ELF-1 (cell line): ENCODE measurements at places on chromosomes 4 and X.

DNA sequence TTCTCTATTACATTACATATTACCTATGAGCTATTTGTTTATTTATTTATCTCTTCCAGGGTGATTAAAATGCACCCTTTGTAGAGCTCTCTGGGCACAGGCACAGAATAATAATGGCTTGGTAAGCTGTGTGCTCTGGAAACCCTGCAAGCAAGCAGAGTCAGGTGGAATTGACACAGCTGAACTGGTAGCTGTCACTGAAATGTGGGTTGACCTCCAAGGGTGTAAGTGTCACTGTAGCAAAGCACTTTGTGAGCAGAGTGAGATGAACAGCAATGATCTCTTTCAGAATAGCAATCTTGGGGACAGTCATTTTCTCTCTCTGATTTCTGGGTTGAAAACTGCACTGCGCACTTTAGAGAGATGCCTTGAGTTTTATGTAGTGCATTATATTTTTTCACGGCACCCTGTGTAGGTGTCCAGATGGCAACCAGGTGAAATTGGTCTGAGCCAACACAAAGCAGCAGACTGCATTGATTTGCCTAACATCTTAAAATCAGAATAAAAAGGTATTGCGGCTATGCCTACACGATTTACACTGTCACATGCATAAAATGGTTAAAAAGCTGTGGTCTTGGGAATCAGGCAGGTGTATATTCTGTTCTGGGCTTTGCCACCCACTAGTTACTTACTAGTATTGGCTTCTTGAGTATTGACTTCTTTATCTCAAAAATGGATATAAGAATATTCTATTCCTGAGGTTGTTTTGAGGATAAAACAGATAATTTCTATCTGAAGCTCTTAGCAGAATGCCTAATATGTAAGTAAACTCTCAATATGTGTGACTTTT lies 450.3 kb downstream of the RAPGEF2 start:
- DNase-seq: no peak

- peak; percentile 30 for DNase-seq
Measured at GRCh38 chr4:26161030-26161824, 159.6 kb upstream of the RBPJ start.

DNA sequence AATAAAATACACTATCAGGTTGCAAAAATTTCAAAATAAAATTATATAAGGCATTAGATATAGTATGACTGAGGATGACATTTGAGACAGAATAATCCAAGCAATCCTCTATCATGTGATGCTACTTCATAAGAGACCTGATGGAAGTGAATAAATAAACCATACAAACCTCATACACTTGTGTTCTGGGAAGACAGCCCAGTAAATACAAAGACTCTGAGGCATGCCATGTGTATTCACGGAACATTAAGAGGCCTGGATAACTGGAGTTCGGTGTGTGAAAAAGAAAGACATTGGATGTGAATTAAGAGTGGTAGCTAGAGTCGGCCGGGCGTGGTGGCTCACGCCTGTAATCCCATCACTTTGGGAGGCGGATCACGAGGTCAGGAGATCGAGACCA lies 364.2 kb downstream of the ADAM29 start:
- DNase-seq: no peak

- no peak for DNase-seq
Measured at GRCh38 chrX:154470434-154470833, 8.6 kb downstream of the LAGE3 start.

- no peak for DNase-seq
Measured at GRCh38 chr4:116229420-116229819, 856.0 kb downstream of the TRAM1L1 start.

GRCh38 chrX:114959729-114960128 lies 57.7 kb downstream of the IL13RA2 start:
- no peak for DNase-seq
